ENCODE measurements at places on chromosomes 6 and 20.

GRCh38 chr20:12762725-12763124 lies 246.0 kb upstream of the SPTLC3 start:
- DNase-seq = peak; percentile 70

DNA sequence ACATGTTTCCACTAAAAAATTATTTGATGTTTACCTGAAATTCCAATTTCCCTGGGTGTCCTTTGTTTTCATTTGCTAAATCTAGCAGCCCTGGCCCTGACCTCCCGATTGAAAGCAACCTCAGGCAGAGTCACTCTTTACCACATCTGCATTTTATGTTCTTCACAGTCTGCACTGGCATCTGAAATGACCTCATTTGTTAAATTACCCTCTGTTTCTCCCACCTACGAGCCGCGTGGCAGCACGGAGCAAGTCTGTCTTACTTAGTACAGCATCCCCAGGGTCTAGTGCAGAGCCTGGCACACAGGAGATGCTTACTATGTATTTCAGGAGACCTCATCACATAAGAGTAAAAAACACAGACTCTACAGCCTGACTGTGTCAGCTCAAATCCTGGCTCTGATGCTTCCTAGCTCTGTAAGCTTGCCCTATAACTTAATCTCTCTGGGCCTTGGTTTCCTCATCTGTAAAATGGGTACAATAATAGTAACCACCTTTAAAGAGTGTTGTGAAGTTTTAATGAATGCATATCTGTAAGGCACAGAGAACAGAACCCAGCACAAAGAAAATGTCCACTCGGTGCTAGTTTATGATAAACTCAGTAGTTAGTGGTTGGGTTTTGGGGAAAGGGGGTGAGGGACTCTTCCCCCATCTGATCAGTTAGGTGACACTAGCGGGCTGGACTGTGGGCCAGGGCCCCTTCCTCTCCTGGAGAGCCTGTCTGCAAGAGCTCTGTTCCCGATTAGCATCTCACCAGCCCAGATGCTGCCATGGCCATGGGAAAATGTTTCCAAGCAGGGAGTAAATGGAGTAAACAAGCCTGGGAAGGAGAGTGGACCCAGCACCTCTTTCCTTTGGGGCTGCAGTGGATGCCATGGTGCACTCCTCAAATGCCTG lies 88.2 kb downstream of the PREX1 start:
- DNase-seq = peak; percentile 8

DNA sequence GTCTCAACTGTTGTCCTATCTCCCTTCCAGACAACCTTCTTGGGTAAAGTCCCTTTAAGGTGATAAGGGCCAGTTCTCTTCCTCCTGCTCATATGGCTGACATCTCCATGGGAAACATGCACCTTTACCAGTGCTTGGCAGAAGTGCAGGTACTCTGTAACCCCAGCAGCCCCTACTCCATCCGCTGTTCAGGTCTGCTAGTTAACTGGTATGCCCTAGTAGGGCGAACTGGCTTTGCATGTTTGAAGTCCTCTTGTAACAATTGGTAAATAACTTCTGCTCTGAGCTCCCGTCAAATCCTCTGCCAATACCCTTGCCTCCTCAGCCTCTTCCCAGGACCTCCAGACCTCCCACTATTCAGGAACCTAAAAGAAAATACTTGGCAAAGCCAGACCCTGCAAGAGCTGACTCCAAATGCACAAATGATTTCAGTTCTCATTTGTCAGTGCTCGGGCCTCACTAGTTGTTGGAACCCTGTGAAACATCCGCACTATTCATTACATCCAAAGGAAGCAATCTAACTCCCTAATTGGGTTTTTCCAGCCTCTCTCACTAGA lies 703.7 kb downstream of the MAFB start:
- no peak for DNase-seq

GRCh38 chr6:111967131-111967530 lies 86.8 kb upstream of the CCN6 start:
- DNase-seq = no peak

GRCh38 chr20:20297181-20297580 lies 70.7 kb upstream of the INSM1 start:
- no peak for DNase-seq

- DNase-seq = no peak
Observed at GRCh38 chr6:41656002-41656691, 17.9 kb downstream of the MDFI start.

- no peak for DNase-seq
Observed at GRCh38 chr6:41940759-41941279, 789 bp downstream of the CCND3 start.

GRCh38 chr6:154462425-154462824 lies 48.1 kb downstream of the CNKSR3 start:
- no peak for DNase-seq

DNA sequence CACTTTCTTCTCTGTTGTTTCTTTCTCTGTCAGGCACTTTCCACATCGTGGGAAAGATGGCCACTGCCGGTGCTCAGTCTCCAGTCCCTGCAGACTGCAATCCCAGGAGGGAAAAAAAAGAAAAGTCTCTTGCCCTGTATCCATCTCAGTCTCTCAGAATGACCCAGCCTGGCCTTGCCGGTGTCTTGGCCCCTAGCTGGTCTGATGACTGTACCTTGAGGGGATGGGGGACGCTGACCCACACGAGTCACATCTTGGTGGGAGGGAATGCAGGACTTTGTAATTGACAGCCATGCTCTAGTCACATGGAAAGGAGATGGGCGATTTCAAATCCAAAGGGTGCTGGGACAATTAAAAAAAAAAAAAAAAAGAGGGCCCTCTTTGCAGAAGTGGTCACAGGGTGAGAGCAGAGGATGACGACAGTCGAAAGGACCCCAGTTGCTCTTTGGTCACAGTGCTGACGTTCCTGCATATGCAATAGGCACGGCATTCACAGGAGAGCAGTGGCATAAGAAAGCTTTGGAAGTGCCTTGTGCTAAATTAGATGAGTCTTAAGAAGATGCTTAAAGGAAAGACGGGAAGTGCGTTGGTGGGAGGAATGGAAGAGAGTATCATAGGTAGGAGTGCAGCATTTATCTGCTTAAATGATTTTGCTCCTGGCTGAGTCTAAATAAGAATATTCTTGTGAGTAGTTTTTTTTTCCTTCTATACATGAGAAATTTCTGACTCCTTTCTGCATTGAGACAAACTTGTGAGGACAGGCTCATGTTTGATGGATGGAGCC lies 63.9 kb upstream of the AKAP12 start:
- DNase-seq = no peak

GRCh38 chr6:16760516-16761470 lies at the start of gene ATXN1:
Gene ATXN1, minus strand, starts transcription at chr6:16761460.
- DNase-seq = peak; percentile 36
